ENCODE measurements at places on chromosomes 4 and X.

GRCh38 chr4:100299046-100299840 lies 109.0 kb upstream of the DDIT4L start:
- DNase-seq = no peak

DNA sequence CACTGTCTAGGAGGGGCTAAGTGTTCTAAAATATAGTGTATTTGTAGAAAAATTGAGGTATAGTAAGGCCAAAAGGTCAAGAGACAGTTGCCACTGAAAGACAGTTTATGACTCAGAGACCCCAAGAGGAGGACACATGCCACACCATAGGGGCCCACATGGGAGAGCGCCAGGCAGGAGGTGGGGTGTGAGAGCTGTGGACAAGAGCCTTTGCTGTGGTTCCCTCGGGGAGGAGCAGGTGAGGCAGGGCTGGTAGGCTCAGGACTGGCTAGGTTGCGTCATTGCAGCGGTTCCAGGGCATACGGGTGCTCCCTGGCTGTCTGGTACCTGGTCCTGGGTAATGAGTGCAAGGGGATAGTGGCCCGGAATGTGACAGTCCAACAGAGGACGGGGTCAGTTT lies 37.6 kb downstream of the CCNQ start:
- DNase-seq = no peak

- no peak for DNase-seq
These were observed 47.0 kb upstream of the FAT1 start for GRCh38 chr4:186770481-186771175.

DNA sequence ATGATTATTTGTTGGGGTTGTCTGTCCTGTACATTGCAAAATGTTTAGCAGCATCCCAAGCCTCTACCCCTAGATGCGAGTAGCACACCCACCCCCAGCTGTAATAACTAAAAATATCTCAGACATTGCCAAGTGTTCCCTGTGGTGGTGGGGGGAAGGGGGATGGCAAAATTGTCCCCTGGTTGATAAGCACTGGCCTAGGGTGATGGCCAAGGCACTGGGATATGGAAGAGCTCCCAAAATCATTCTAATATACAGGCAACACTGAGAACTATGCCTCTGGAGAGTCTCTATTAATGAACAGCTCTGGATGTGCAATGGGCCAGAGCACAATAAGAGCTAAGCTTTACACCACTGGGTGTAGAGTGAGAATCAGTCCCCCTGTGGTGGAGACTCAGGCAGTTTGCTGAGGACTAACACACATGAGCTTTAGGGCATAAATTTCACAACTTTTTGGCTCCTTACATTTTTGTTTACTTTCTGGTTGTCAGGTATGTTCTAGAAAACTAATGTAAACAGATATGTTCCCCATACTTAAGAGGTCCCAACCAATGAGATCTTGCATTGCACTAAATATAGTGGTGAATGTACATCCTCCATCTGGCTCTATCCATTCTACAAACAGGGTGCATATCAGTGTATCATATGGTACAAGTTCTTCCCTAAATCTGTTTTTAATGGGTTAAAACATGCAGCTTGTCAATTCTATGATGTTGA lies 34.5 kb downstream of the EDNRA start:
- DNase-seq = no peak

DNA sequence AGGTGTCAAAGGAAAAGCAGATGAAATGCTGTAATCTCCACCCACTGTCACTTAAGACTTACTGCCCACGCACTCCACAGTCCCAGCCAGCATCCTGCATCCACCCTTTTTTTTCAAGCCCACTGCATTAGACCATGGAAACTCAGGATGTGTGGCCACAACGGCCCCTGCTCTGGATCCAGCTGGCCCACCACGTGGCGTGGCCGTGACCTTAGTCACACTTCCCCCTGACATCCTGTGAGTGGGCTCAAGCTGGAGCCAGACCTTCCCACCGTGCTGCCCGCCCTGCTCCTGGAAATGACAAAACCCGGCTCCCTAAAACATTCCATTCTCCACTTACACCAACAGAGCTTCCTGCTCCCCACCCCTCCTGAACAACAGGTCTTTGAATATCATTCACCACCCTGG lies 588.3 kb upstream of the DIPK2B start:
- no peak for DNase-seq

GRCh38 chr4:71095545-71095944 lies 102.1 kb downstream of the DCK start:
- DNase-seq = no peak

- no peak for DNase-seq
These were observed 160.3 kb downstream of the DCLK2 start for GRCh38 chr4:150238591-150238990.

DNA sequence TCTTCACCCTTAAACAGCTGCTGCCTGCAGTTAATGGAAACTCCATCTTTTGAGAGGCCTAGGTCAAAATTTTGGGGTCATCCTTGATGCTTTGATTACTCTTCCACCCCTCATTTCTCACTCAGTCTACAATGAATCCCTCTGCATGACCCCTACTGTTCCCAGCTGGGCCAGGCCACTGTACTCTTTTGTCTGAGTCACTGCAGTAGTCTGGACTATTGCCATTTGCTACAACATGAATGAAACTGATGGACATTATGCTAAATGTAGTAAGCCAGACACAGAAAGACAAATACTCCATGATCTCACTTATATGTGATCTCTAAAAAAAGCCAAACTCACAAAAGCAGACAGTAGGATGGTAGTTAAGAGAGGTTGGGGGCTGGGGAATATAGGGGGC lies 28.3 kb downstream of the STK32B start:
- DNase-seq = no peak

DNA sequence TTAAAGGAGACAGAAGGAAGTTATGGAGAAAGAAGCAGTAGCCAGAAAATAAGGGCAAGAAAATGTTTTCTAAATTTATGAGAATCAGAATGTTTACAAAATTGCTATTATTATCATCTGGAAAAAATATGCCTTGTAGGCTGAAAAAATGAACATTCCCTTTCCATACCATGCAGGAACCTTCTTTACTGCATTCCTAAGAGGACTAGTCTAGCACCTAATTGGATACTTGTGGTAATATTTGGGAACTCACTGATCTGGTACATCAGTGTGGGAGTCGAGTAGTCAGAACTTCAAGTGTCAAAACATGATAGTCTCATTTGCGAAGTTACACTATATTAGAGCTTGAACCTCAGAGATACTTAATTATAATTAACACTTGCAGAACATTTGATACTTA lies 51.9 kb downstream of the TET2 start:
- DNase-seq = no peak

GRCh38 chr4:43959976-43960375 lies 488.6 kb downstream of the KCTD8 start:
- no peak for DNase-seq

DNA sequence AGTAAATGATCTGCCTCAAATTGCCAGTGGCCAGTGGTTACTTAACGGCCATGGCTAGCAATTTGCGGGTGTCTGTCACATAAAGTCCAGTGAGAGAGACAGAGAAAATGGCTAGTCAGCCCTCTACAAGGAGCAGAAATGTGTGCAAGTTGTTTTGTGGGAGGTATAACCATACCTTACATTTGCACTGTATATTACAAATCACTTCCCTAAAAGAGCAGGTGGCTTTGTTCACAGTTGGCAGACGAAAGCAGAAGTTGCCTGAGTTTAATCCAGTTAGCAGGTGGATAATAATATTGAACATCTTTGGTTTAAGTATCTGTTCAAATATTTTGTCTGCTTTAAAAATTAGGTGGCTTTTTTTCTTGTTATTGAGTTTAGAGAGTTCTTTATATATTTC lies 15.6 kb downstream of the SRPX start:
- no peak for DNase-seq

All from NCI-H1930 (cell line).